ENCODE measurements at places on chromosomes 16 and 17.

- DNase-seq, result no peak
Measured at GRCh38 chr17:21467739-21468490, 91.8 kb downstream of the KCNJ12 start.

DNA sequence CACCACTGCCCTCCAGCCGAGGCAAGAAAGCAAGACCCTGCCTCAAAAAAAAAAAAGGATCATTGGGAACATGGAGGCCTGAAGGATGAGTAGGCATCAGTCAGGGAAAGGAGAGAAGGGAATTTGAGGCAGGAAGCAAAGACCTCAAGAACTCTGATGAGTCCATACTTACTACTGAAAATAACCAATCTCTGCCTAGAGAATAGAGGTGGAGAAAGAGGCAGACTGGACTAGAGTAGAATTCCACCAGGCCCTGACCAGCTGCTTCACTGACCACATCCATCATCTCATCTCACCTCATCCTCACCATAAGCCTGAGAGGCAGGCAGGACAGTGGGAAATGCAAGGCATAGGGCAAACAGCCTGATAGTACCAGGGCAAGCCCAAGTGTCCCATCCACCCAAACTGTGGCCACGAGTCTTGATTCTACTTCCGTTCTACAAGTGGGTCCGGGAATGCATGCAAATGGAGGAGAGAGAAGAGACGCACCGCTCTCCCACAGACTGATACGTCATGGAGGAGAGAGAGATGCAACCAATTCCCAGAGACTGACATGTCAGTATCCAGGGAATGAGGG, 17.1 kb downstream of the ANKRD11 start:
- DNase-seq, result no peak

- peak; percentile 46 for DNase-seq
Measured at GRCh38 chr17:42679492-42680330, 1.9 kb downstream of the CCR10 start.

- DNase-seq, result no peak
Measured at GRCh38 chr17:13788385-13788784, 186.7 kb upstream of the HS3ST3A1 start.

DNA sequence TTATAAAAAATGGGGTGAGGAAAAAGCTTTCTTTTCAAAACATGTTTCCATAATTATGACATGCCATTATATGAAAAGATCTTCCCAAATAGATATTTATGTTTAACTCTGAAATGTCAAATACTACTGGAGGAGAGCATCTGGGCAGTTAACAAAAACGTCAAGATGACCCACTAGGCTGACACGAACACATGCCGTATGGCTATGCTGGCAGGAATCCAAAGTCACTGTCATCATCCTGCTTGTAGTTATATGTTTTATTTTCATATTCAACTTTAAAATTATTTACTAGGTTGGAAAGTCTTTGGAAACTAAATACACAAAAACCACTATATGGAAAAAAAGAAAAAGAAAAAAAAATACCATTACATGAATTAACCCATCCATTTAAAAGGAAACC, 27.3 kb downstream of the ANKFY1 start:
- DNase-seq, result no peak

DNA sequence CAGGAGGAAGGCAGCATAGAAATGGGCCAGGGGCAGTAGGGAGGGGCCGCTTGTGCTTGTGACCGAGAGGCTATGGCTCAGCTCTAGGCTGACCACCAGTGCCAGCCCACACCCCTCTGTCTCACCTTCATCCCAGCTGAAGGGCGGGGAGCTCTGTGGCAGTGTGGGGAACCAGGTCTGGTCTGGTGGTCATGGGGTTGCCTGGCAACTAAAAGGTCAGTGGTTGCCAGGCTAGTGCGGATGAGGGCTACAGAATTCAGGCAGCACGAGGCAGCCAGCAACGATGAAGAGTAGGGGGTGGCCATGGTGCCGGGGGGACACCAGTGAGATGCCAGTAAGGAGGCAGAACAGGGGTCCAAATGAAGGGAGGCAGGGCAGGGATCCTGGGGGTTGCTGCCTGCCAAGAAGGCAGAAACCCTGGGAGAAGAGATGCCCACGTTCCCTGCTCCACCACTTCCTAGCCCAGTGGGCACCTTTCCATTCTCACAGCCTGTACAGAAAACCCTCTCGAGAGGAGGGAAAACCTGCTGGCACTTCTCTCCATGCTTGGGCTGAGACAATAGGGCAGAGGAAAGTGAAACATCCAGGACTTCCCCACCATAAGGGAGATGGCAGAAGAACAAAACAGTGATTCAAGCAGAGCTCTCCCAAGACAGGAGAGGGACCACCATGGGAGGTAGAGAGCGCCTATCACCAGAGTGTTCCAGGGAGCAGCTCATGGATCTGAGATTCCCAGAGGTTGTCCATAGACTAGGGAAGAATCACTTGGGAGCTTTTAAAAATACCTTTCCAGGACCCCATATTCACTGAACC, 39.7 kb downstream of the SRCIN1 start:
- DNase-seq, result no peak

DNA sequence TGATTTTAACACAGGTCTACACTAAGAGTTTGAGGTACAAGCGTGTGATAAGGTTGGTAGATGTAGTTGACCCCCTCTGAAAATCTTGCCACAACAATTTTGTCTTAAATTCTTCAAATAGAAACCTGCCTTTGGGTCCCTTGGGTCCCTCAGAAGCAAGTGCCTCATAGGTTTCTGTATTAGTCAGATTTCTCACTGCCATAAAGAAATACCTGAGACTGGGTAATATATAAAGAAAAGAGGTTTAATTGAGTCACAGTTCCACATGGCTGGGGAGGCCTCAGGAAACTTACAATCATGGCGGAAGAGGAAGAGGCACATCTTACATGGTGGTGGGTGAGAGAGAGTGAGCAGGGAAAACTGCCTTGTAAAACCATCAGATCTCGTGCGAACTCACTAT, 301.2 kb downstream of the MAP2K6 start:
- DNase-seq, result no peak

GRCh38 chr17:74780443-74781238, 4.5 kb upstream of the NAT9 start:
- DNase-seq, result peak; percentile 63

DNA sequence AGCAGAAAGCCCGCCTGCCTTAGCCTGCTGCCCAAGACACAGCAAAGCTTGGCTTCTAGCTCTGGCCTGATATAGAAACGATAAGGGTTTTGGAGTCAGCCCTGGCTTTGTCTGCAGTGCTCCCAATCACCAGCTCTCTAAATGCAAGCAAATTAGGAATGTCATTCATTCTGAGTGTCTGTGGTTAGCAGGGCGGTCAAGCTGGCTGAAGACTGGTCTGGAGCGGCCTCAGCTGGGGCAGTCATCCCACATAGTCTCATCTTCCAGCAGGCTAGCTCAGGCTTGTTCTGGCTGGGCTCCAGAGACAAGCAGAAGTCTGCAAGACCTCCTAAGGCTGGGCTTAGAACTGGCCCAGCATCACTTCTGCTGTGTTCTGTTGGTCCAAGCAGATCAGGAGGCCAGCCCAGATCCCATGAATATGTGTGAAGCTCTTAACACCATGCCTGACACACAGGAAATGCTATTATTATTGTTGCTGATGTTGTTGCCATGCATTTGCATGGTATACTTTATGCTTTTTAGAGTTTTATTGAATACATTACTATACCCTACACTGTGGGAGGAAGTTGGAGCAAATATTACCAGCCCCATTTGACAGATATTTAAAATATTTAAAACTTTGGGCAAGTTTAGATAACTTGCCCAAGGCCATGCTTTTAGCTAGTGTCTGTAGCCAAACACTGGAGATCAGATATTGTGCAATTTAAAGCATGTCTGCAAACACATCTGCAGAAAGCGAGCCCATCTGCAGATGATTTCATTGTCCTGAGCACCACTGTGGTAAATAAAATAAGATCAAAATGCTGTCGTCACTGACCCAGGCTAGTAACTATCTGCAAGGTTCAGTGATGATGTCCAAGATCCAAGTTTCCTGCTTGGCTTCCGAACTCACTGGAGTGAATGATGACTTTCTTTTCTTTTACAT, 24.8 kb downstream of the TMC7 start:
- no peak for DNase-seq

DNA sequence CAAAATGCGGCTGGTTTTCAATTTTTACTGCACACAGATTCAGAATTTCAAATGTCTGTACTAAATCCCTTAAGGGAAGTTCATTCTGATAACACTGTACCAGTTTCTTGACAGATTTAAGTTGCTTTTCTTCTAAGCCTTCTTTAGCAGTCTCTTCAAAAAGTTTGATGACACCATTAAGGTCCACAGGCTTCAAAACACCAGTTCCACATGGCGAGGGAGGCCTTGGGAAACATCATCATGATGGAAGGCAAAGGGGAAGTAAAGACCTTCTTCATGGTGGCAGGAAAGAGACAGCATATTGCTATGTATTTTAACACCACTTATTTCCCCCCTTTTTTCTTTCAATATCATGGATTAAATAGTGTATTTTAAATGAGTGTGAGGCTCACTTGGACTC, 24.5 kb downstream of the NLRC5 start:
- DNase-seq, result no peak

Measured in SW 1271 (cell line).